ENCODE measurements at places on chromosomes 6 and 20. TPM values are rescaled to one million over a fixed set of nuclear protein-coding genes. Genes with fewer than 3 reads are reported as not detected.

PPIL6 gene
- 1.0 TPM for total RNA-seq

SLC17A3 gene
- total RNA-seq = not detected

MYBL2 gene
- 40.8 TPM for total RNA-seq

C20orf96 gene
- 1.6 TPM for total RNA-seq

DNA sequence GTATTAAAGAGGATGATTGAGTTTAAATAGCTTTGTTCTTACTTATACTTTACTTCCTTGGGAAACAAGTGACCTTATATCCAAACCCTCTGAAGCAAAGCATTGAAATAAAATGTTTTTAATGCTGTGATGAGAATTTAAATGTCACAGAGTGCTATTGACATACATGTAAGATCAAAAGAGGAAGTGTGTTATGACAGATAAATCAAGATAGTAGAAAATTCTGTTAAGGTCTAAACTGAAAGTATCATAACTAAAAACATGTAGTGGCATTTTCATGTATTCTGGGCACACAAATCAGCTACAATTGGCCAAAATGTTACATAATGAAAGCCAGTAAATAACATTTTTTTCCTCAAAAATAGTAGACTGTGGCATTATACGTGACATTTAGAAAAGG is 318.0 kb downstream of the GRIK2 start:
- no peak for DNase-seq

Data from H4 (cell line).